ENCODE measurements at places on chromosomes 16 and 17.

- no peak for DNase-seq
Observed at GRCh38 chr16:17027488-17028129, 443.2 kb downstream of the XYLT1 start.

DNA sequence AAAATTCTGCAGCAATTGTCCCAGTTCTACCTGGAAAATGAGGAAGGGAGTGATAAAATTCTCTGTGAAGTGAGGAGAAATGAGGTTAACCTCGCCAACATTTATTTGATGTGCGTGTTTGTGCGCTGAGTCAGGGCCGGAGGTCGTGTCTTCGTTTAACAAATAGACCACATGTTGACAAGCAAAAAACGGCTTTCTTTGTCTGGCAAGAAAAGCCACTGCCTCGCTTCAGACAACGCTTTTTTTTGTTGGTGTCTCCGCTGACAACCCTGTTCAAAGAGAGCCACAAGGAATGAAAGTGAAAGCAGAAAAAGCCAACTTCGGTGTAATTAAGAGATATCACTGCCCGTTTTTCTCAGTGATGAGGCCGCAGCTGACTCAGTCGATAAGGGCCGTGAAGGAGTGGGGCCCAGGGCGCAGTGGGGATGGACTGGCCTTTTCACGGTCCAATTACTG lies 510.6 kb downstream of the CDH13 start:
- no peak for DNase-seq

GRCh38 chr17:37079735-37080134 lies 131.0 kb downstream of the AATF start:
- no peak for DNase-seq

GRCh38 chr17:12085076-12085949 lies 64.6 kb downstream of the MAP2K4 start:
- no peak for DNase-seq

GRCh38 chr17:29836643-29837042 lies 93.4 kb downstream of the SSH2 start:
- DNase-seq = no peak

DNA sequence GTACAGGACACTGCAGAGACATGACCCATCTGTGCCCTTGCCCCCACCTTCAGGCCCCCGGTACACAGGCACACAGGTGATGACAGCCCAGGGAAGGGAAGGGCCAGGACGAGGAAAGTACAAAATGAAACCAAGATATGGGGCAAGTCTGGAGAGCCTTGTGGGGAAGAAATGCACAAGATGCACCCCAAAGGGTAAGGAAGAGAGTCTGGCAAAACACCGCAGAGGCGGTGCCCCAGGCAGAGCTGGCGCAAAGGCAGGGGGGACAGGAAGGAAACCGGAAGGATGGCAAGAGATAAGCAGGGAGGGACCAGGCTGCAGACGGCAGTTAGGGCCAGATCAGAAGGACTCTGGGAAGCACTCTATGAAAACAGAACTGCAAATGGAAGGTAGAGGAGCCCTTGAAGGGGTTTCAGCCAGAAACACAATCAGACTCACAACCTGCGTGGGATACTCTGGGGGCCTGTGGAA lies 81.4 kb downstream of the SLC39A11 start:
- no peak for DNase-seq

DNA sequence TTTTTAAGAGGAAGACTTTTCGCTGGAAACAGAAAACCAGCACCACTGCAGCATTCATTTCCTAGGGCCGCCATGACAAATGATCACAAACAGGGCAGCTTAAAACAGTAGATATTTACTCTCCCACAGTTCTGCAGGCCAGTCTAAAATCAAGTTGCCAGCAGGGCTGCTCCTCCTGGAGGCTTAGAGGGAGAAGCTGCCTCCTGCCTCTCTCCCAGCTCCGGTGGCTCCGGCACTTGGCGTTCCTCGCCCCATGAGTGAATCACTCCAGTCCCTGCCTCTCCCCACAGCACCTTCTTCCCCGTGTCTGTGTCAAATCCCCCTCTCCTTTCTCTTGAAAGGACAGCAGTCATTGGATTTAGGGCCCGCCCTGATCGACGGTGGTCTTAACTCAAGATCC lies 72.1 kb downstream of the SOCS1 start:
- DNase-seq = no peak

DNA sequence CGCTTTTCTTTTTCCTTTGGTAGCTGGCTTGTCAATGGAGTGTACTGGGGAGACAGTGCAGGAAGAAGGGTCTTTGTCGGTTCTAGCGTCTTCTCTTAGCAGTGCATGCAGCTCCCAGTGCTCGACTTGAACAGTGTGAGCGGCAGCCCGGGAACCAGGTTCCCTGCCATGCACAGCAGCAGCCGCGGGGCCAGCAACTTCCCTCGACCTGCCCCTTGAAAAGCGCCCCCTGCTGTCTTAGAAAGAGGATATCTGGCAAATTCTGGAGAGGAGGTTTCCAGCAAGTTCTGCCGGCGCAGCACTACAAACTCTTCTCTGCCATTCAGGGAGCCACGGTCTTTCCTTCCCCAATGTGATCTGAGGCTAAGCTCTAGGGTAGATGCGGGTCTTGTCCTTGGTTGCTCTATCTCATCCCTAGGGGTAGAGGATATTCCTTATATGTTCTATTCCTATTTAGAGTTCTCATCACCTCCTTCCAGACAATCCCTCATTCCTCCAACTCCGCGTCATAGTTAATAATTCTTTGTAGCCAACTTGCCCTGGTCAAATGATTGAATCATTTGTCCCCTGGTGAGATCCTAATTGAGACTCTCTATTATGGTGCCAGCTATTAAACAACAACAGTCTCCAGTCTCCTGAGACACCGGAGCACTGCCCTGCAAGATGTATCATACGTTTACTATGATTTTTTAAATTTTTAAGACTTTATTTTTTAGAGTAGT lies 451.3 kb downstream of the PMP22 start:
- DNase-seq = no peak

DNA sequence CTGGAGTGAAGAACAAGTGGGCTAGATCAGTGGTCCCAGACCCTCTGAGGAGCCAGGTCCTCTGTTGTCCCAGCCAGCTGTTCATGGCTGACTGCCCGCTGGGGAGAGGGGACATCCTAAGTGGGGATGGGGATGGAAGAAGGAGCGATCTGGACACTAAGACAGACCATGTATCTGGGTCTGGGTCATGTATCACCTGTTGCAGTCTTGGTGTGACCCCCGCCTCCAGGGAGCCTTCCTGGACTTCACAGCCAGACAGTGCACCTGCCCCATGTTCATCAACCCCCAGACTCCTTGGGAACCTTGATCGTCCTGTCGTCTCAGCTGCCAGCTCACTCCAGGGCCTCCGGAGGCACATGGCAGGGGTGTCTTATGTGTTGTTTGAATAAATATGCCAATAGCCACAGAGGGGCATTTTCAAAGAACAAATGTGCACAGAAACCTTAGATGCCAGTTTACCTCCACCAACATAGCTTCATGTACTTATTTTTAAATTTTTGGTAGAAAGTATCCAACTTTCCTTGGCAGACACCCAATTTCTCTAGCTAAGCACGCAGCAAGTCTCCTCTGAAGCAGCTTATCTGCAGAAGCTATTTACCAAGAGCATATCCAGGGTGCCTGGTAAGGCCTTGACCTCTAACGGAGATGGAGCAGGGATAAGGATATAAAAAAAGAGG lies 43.2 kb downstream of the CRISPLD2 start:
- no peak for DNase-seq

- DNase-seq = no peak
Observed at GRCh38 chr16:80914379-80915078, 92.2 kb downstream of the CMC2 start.

Data from lower leg skin (tissue), 4 donors.